Lung microvascular endothelial cell (primary cell): ENCODE measurements at places on chromosomes 3 and 15. TPM values are rescaled to one million over a fixed set of nuclear protein-coding genes. Genes with fewer than 3 reads are reported as not detected.

DNA sequence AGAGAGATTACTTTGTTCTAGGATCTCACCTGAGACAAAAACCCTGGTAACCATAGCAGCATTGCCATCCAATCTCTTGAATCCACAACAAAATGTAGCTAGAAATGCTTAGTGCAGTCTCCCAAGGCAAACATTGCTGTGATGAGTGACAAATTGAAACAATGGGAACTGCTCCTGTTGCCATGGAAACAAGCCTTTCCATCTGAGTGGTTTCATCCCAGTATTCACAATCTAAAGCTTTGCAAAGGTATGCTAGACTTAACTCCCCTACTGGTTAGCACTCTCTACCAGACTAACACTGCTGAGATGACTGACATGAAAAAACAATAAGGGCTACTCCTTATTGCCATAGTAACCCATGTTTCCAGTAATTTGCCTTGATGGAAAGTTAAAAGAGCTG lies 172.6 kb upstream of the CNTN3 start:
- no peak for DNase-seq

DNA sequence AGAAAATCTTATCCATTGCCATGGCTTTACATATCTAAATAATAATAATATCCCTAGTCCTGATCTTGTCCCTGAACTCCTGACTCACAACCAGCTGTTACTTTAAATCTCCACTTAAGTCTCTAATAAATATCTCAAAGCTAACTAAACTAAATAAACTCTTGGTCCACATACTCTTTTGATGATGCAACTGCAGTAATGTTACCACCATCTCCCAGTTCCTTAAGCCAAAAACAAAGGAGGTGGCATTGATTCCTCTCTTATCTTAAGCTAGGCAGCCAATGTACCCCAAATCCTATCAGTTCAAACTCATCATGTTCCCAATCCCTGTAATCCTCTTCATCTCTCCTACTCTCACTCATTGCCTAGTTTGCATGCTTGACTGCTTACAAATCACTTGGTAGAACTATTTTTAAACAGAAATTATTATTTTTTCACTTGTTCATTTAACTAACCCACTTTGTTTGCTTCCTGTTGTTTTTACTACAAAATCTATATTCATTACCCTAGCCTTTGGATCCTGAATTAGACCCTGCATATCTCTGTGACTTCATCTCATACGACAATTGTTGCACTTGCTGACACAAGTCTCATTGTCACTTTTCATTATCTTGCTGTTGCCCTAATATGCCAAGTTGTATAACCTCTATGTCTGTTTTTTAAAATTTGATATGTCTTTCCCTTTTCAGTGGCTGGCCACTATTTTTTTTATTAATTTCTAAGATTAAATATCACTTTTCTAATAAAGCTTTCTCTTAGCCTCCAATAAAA lies 462.2 kb downstream of the ZPLD1 start:
- DNase-seq = no peak

- DNase-seq = no peak
Measured at GRCh38 chr15:89184357-89184756, 37.0 kb downstream of the RLBP1 start.

RLBP1 gene
- total RNA-seq = not detected in 2 replicates

GRCh38 chr3:118754406-118755252 lies 280.0 kb downstream of the IGSF11 start:
- DNase-seq = no peak

A4GNT gene
- not detected in 2 replicates for total RNA-seq
